ENCODE measurements at places on chromosomes 4 and X. TPM values are rescaled to one million over a fixed set of nuclear protein-coding genes. Genes with fewer than 3 reads are reported as not detected.

DNA sequence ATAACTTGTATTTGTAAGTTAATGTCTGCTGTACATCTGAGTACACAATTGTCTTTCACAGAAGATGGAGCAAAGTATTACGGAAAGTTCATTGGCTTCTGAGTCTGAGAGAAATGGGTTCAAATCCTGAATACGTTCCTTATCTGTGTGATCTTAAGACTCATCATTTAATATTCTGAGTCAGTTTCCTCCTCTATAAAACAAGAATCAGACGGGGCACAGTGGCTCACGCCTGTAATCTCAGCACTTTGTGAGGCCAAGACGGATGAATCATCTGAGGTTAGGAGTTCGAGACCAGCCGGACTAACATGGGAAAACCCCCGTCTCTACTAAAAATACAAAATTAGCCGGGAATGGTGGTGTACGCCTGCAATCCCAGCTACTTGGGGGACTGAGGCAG, 57.8 kb downstream of the APBB2 start:
- no peaks in the 10 kb centered on the region for H3K36me3 ChIP-seq
- H3K4me1 ChIP-seq = peaks cover 33% of the 10 kb centered on the region
- H3K4me3 ChIP-seq = no peak overlapping the region
- no peak overlapping the region for H3K27ac ChIP-seq

- H3K27ac ChIP-seq = no peak overlapping the region
- peak; percentile 53 for DNase-seq
- no peaks in the 10 kb centered on the region for H3K27me3 ChIP-seq
- no peaks in the 10 kb centered on the region for H3K36me3 ChIP-seq
These were observed 30.9 kb upstream of the CDKN2AIP start for GRCh38 chr4:183413234-183414200.

DNA sequence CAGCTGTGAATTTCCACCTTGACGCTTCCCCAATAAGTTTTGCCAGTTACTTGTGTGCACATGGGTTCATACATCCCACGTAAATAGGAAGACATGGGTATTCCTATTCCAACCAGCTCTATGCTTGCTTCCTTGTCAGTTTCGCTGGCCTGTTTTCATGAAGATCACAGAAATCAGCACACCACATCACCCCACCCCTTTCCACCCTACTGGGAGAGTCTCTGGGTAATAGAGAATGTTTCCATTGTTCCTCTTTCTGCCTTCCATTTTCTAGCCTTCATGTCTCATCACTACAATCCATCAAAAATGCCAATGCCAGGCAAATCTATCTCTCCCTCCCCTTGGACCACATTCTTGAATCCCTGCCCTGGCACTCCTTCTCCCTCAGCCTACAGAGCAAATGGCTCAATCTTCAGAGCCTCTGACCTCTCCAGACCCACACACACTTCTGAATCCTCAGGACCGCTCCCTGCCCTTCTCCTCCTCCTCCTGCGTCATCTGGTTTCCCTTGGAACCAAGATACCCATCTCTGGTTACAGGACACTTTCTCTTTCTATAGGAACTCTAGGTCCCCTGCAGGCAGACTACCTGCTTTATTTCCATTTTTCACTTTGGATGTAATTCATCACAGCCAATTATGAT, 323.3 kb downstream of the DHX15 start:
- DNase-seq = no peak
- H3K27ac ChIP-seq = no peak overlapping the region
- no peaks in the 10 kb centered on the region for H3K4me1 ChIP-seq
- H3K36me3 ChIP-seq = no peaks in the 10 kb centered on the region
- H3K27me3 ChIP-seq = no peaks in the 10 kb centered on the region
- no peak overlapping the region for H3K4me3 ChIP-seq

DNA sequence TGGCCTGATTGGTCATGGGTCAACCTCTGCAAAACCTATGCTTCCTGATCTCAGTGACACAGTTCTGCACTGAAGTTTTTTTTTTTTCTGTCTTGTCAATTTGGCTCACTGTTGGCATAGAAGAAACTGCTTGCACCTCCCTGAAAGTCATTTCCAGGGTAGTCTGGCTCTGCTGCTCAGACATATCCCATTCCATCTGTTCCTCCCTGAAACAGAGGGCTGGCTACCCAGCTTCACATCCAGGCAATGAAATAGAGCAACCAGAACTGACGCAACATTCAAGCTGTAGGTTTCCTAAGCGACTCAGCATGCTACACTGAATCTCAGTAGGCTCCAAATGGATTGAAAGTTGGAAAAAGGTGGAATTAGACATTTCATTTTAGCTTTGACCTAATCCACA, 176.8 kb upstream of the MBNL3 start:
- H3K27ac ChIP-seq = no peak overlapping the region
- H3K4me1 ChIP-seq = no peaks in the 10 kb centered on the region
- DNase-seq = no peak
- H3K27me3 ChIP-seq = no peaks in the 10 kb centered on the region
- H3K36me3 ChIP-seq = no peaks in the 10 kb centered on the region

DNA sequence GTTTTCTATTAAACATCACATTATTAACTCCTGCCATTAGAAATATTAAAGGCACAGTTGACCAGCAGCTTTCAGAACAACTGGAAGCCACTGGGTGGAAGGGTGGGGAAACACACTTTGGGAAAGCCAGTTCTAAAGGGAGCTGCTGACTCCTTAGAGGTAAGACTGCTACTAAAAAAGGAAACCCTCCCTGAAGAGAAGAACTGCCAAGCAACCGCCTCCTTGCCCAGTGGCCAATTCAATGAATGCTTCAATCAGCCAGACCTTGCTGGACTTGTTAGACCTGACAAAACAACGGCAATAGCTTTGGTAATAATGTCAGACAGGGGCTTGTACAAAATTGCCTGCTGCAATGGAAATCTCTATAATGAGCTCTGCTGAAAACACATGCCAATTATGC, 15.6 kb downstream of the OPHN1 start:
- no peaks in the 10 kb centered on the region for H3K36me3 ChIP-seq
- H3K27me3 ChIP-seq = no peaks in the 10 kb centered on the region
- no peak overlapping the region for H3K27ac ChIP-seq
- H3K4me1 ChIP-seq = peaks cover 4% of the 10 kb centered on the region

ASMT gene
- not detected for total RNA-seq

ETFDH gene
- total RNA-seq = 30.4 TPM

DNA sequence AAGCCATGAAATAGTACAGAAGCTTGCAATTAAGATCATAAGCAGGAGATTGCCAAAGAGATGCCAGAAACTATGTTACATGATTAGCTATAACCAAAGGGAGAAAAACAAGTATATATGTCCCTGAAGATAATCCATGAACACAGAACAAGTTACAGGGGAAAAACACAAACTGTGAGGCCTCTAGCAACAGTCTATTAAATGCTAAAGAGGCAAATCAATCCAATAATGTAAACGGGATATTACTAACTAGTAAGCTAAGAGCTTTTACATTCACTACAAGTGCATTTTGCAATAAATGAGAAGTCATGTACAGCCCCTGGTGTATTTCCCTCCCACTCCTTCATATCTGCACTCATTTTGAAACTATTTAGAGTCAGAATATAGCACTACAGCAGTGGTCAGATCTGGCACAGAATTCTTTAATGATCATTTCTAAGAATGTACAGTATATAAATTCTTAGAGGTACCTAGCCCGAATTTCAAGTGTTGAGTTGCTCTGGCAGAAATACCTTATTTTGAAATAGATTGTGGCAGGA, 449.8 kb upstream of the SMIM31 start:
- no peaks in the 10 kb centered on the region for H3K4me1 ChIP-seq
- no peak for DNase-seq
- H3K4me3 ChIP-seq = no peak overlapping the region
- H3K36me3 ChIP-seq = no peaks in the 10 kb centered on the region
- H3K27me3 ChIP-seq = no peaks in the 10 kb centered on the region

DNA sequence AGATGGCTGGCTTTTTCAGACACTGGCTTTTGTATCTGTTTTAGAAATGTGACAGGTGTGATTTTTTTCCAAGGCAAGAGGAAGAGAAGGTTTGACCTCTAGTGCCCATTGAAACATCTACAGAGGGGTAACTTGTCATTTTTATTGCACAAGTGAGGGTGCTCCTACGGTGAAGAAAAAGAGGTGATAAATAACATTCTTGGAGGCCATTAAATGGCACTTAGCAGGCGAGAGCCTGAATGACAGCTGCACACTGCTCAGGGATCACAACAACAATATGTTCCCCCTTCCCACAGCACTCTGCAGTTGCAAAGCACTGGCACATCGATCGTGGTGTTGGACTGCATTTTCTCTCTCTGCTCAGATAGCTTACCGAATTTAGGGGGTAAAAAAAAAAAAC, 22.9 kb downstream of the FAM184B start:
- no peaks in the 10 kb centered on the region for H3K27me3 ChIP-seq
- no peak for DNase-seq
- no peak overlapping the region for H3K27ac ChIP-seq
- no peaks in the 10 kb centered on the region for H3K36me3 ChIP-seq
- H3K4me3 ChIP-seq = no peak overlapping the region

DNA sequence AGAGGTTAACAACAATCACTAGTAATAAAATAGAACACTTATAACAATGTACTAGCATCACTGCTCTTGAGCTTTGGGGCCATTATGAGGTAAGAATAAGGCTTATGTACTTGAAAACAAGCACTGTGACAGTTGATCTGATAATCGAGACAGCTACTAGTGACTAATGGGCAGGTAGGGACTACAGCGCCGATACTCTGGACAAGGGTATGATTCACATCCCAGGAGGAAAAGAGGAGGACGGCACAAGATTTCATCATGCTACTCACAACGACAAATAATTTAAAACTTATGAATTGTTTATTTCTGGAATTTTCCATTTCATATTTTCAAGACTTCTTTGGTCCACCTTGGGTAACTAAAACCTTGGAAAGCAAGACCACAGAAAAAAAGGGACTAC, 62.3 kb downstream of the FAM184B start:
- H3K4me3 ChIP-seq = no peak overlapping the region
- H3K36me3 ChIP-seq = no peaks in the 10 kb centered on the region
- DNase-seq = no peak
- no peak overlapping the region for H3K27ac ChIP-seq
- H3K27me3 ChIP-seq = no peaks in the 10 kb centered on the region

GRCh38 chrX:33735182-33735581, 396.9 kb downstream of the FAM47A start:
- no peaks in the 10 kb centered on the region for H3K27me3 ChIP-seq
- H3K4me1 ChIP-seq = no peaks in the 10 kb centered on the region
- no peak for DNase-seq
- H3K4me3 ChIP-seq = no peak overlapping the region
- H3K27ac ChIP-seq = no peak overlapping the region

MID1 gene
- total RNA-seq = 24.5 TPM

CCKAR gene
- total RNA-seq = not detected

- no peak for DNase-seq
- no peaks in the 10 kb centered on the region for H3K36me3 ChIP-seq
- no peaks in the 10 kb centered on the region for H3K4me1 ChIP-seq
- no peak overlapping the region for H3K4me3 ChIP-seq
- no peak overlapping the region for H3K27ac ChIP-seq
These were observed 102.8 kb upstream of the PCDH18 start for GRCh38 chr4:137635108-137635507.

SLC49A3 gene
- 32.9 TPM for total RNA-seq

- H3K36me3 ChIP-seq = no peaks in the 10 kb centered on the region
- no peaks in the 10 kb centered on the region for H3K4me1 ChIP-seq
- no peaks in the 10 kb centered on the region for H3K27me3 ChIP-seq
- no peak overlapping the region for H3K4me3 ChIP-seq
These were observed 5.8 kb downstream of the SRPX start for GRCh38 chrX:38214551-38215531.

GRCh38 chrX:154401918-154402621, 3.9 kb downstream of the RPL10 start:
- no peak overlapping the region for H3K27ac ChIP-seq
- no peak overlapping the region for H3K4me3 ChIP-seq
- H3K4me1 ChIP-seq = peaks cover 3% of the 10 kb centered on the region
- no peak for DNase-seq
- H3K36me3 ChIP-seq = peaks cover 15% of the 10 kb centered on the region
- H3K27me3 ChIP-seq = no peaks in the 10 kb centered on the region

Measured in upper lobe of right lung (tissue), 1 donor.